Right ventricle myocardium superior (tissue), 1 donor: ENCODE measurements at places on chromosomes 2 and 18.

DNA sequence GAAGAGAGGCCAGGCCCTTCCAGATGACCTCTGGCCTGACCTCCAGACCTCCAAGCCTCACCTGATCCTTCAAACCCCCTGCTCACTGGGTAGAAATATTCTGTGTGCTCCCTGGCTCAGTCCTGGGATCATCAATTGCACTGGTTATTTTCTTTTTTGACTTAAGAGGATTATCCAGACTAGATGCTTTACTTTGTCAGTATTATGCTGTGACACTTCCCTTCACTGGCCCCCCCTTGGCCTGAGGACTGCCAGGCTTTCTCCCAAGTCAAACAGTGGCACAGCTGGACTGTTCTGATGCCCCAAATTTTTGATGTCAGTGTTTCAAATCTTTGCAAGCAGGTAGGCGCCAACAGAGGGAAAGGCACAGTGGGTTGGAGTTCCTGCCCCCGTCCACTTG, 156.3 kb upstream of the SKOR2 start:
- no peak for DNase-seq

- no peak for DNase-seq
Observed at GRCh38 chr2:176123411-176124109, 1.0 kb downstream of the HOXD9 start.

GRCh38 chr2:144596073-144596871, 76.4 kb upstream of the ZEB2 start:
- no peak for DNase-seq

DNA sequence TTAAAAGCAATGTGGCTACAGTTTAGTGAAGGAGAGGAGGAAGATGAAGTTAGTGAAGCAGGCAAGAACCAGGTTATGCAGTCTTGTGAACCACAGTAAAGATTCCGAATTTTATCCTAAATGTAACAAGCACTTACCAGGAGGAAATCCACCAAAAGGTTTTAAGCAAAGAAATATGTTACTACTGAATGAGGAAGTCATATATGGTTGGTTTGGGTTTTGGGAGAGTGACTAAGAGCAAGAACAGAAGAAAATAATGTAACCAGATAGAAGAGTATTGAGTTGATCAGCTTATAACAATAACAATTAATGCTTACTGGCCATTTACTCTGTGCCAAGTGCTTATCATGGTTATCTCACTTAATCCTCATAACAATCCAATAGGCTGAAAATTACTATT, 1.9 kb downstream of the USP37 start:
- no peak for DNase-seq

GRCh38 chr2:81495556-81495955, 1191.0 kb upstream of the LRRTM1 start:
- DNase-seq = no peak

DNA sequence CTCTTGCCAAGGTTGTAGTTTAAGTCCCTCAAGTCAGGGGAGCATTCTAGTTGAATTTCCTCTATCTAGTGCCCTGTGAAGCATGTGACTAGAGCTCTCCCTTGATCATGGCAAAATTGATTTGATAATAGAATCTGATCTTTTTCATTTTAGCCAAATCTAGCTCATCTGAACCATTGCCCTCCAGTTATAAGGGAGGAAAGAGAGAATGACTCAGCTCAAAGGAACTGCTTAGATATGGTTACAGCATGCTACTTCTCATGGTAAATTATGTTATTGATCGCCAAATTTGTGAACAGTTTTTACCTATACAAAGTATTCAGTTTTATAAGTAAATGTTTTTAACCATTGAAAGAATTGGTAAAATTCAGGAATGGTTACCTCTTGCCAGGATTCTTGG, 100.8 kb downstream of the GPR39 start:
- no peak for DNase-seq
